ENCODE measurements at places on chromosomes 13 and 19.

- peak; percentile 83 for DNase-seq
These were observed 13.6 kb downstream of the LTBP4 start for GRCh38 chr19:40614622-40615411.

DNA sequence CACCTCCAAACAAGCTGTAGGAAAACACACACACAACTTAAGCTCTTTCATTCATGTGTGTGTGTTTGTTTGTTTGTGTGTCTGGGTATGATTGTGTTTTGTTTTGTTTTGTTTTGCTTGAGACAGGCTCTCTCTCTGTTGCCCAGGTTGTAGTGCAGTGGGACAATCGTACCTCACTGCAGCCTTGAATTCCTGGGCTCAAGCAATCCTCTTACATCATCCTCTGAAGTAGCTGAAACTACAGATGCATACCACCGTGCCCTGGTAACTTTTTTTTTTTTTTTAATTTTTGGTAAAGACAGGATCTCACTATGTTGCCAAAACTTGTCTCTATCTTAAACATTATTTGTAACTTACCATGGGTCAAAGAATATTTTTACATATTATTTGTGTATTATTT, 431.7 kb downstream of the SLITRK1 start:
- DNase-seq: no peak

DNA sequence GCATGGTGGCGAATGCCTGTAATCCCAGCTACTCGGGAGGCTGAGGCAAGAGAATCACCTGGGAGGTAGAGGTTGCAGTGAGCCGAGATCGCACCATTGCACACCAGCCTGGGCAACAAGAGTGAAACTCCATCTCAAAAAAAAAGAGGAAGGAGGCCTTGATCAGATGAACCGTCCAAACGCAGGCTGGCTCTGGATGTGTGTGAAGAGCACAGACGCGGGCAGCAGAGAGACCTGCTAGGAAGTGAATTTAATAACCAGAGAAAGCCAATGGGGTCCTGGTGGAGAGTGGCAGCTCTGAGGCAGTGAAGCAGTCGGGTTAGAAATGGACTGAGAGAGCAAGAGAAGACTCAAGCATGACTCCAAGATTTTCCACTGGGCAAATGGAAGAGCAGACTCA, 136.5 kb downstream of the RNF17 start:
- no peak for DNase-seq

DNA sequence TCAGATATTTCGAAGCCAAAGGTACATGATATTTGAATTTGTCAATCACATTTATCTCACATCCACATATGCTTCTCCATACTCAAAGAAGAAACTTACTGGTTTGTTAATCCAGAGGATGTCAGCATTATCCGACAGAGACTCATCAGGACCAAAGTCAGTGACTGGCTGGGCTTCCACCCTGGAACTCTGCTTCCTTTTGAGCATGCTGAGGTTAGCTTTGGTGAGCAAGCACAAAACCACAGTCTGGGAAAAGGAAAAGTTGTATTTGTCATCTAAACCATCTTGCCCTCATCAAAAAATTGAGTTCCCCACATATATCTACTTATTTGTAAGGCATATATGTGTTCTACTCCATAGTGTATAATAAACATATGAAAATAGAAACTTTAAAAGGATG, 17.4 kb downstream of the NALCN start:
- DNase-seq: no peak

GRCh38 chr13:40127476-40127875, 472.0 kb downstream of the COG6 start:
- no peak for DNase-seq

DNA sequence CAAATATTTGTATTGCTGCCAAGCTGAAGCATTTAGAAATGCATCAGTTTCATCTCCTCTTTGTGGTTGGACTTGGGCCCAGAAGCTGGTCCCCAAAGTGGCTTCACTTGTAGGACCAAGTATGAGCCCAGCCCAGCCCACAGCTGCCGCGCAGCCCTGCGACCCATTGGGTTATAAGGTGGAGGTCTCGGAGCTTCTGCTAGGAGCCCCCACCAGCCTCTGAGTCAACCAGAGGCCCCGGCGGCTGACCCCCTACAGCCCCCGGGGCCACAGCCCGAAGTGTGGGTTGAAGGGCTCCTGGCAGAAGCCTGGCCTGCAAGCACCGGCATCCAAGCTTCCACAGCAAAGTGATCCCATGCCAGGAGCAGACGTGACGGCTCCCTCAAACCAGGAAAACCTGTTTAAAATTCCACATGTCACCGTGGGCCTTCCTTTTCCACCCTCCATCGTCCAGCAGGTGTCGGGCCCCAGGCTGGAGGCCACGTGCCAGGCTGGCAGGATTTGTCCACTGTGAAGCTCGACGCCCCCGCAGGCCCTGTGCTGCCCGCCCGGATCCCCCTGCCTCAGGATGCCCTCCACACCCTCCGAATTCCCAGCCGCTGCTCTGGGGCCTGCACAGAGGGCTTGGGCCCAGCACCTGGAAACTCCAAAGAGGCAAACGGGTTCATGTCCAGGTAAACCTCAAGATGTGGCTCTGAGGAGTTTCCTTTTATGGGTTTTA, 54.7 kb downstream of the C13orf46 start:
- DNase-seq: no peak

DNA sequence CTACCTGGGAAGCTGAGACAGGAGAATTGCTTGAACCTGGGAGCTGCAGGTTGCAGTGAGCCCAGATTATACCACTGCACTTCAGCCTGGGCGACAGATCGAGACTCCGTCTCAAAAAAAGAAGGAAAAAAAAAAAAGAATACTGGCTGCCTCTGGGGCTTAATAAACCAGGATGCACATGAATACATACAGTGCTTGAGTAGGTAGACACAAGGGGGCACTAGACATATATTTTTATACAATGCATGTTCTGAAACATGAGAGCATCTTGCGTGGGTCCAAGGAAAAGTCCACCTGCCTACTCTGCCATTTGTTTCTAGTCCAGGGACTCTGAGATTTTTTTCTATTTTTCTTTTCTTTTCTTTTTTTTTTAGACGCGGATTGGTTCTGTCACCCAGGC, 31.2 kb downstream of the KEAP1 start:
- DNase-seq: peak; percentile 52

GRCh38 chr19:1080360-1081161, 13.6 kb downstream of the ARHGAP45 start:
- DNase-seq: no peak

- no peak for DNase-seq
These were observed 334.3 kb downstream of the DLEU7 start for GRCh38 chr13:50509167-50509566.

GRCh38 chr13:72622546-72622945, 104.9 kb downstream of the MZT1 start:
- DNase-seq: no peak

DNA sequence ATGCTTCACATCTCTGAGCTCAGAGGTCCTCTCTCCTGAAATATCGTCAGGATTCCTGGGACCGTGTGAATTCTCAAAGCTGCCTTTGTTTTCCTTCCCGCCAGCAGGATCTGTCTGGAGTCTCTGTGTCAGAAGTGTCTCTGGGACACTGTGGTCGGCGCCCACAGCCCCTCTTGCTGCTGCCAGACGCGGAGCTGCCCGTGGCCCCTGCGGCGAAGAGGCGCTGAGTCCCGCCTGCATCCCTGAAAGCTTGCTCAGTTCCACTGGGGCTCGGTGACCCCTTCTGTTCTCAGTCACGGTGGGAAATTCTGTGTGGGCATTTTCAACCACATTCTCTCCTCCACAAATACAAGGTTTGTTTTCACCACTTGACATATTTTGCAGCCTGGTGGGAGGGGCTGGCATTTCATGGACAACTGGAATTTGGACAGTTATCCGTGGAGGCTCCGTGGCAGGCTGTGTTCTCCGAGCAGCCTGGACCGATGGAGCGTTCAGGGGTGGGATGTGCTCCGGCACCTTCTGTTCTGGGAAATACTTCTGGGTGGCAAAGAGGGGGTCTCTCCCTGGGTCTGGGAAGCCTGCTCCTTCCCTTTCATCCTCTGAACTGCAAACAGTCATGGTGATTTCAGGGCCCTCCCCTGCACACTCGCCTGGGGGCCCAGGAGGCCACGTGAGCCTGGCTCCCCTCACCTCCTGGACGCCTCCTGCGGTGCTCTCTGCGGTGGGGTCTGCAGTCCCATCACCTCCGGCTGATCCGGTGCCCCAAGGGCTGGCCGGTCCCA, 42.6 kb upstream of the GRTP1 start:
- no peak for DNase-seq

DNA sequence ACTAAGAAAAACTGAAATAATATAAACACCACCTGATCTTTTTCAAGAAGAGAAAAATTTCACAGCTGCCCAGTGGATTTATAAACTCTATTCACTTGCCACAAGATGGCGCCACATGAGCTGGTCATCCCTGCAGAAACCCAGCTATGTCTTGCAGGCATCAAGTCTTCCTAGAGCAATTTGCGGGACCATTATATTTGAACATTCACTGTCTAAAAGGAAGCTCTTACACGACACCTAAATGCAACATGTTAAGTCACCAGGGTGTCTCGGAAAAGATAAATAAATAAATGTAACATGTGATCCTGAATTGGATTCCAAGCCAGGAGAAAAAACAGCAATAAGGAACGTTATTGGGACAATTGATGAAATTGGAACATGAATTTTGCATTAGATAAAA, 20.3 kb upstream of the AKT2 start:
- DNase-seq: peak; percentile 90

- no peak for DNase-seq
These were observed 23.2 kb downstream of the ZMYM2 start for GRCh38 chr13:19981685-19982238.

- DNase-seq: no peak
These were observed 23.2 kb upstream of the CYP4F8 start for GRCh38 chr19:15591796-15592195.

DNA sequence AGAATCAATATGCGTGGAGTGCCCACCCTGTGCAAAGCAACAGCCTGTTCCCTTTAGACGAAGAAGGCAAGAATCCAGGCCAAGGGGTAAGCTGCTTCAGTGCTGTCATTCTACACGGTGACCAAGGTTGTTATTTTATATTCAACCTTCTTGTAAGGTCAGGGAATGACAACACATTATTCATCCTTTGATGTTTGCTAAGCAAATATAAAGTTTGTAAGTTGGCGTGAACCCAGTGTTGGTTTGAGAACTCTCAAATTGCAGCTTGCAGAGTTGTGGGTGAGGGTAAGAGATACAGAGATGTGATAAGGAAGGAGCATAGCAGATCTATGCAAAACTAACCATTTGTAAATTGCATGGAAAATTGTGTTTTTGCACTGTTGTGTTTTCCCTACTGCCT, 436.7 kb downstream of the FGF9 start:
- DNase-seq: no peak

DNA sequence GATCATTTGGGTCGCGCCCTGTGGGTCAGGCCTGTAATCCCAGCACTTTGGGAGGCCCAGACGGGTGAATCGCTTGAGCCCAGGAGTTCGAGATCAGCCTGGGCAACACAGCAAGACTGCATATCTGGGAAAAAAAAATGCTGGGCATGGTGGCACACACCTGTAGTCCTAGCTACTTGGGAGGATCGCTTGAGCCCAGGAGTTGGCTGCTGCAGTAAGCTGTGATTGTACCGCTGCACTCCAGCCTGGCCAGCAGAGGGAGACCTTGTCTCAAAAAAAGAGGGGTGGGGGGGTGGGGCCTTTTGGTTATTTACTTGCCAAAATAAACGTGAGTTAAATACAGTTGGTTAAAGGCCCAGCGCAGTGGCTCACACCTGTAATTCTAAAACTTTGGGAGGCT, 9.8 kb upstream of the ZNF544 start:
- peak; percentile 49 for DNase-seq

DNA sequence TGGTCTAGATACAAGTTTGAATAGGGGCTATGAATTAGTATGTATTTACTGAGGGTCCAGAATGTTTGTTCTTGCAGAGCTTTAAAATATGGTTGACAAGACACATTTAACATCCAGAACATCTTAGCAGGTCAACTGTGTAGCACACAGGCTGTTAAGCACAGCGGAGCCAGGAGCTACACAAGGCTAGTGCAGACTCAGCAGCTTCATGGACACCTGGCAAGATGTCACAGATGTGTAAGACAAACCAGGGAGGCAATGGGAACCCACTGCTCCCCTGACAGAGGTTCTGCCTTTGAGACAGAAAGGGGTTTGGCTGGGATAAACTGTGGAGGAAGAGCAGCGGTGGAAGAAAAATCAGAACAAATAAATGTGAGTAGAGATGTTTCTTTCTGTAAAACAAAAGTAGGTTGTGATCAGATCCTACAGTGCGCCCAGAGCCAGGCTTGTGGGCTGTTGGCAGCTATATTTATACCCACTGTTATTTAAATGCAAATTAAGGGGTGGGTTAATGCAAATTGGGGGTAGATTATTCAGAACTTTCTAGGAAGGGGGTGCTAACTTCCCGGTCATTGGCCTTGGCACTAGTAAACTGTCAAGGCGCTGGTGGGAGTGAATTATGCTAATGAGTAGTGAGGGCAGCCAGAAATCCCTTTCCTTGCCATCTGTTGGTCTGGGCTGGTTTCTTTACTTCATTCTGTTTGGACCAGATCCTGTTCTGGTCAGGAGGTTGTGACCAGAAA, 33.0 kb downstream of the MIPEP start:
- DNase-seq: no peak

- DNase-seq: no peak
These were observed 2.2 kb upstream of the AMH start for GRCh38 chr19:2246801-2247361.

GRCh38 chr13:44049081-44049945, 169.6 kb downstream of the LACC1 start:
- no peak for DNase-seq

DNA sequence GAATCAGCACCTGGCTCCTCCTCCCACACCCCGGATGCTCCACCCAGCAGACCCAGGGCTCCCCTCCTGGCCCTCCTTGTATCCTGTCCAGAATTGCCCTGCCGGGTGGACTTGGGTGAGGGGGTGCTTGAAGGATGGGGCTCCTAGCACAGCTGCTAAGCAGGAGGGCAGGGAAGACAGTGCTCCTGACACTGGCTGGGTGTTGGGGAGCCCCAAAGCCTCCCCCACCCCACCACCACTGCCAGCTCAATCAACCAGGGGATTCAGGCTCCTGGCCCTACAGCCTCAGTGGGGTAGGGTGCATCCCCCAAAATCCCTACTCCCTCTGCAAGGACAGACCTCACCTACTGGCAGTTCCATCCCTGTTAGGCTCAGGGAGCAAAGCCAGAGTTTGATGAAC, 2.6 kb upstream of the CYP4F11 start:
- DNase-seq: no peak

DNA sequence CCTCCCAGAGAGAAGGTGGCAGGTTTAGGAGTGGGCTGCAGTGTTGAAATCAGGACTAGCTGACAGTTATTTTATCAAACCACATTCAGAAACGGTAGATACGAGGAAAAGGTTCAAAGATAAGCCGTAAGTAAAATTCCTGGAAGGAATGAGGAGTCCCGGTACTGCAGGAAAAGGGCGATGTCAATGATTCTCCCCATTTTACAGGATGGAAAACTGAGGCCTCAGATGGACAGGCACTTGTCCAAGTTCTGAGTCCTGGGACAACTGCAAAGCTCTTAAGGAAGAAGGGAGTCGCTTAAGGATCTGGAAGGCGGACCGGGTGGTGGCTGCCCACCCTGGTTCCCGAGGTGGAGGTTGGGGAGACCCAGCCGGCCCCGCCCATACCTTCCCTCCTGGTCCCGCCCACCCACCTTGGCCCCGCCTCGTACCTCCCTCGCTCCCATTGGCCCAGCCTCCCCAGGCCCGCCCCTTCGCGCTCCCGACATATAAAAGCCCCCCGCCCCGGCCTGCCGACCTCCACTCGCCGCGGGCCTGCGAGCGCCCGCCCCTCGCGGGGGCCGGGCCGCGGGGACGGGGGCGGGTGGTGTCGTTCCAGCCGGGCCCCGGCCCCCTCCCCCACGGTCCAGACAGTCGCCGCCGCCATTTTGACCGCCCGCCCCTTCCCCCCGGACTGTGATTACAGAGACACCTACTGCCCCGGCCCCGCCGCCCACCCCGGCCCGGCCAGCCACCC, 603 bp downstream of the RFX1 start:
- DNase-seq: peak; percentile 92

- no peak for DNase-seq
These were observed 6.0 kb downstream of the TMEM255B start for GRCh38 chr13:113764793-113765563.

Measured in activated CD4-positive, alpha-beta T cell treated with anti-CD3 and anti-CD28 coated beads, Interleukin-2, amount 10 ng/mL, durations not matched to agents 7 days and 5 days (primary cell).